HS-5 (cell line): ENCODE measurements at places on chromosomes 2 and 18.
A peak's percentile ranks its signal among the peaks of the same experiment; 100 is the strongest.

DNA sequence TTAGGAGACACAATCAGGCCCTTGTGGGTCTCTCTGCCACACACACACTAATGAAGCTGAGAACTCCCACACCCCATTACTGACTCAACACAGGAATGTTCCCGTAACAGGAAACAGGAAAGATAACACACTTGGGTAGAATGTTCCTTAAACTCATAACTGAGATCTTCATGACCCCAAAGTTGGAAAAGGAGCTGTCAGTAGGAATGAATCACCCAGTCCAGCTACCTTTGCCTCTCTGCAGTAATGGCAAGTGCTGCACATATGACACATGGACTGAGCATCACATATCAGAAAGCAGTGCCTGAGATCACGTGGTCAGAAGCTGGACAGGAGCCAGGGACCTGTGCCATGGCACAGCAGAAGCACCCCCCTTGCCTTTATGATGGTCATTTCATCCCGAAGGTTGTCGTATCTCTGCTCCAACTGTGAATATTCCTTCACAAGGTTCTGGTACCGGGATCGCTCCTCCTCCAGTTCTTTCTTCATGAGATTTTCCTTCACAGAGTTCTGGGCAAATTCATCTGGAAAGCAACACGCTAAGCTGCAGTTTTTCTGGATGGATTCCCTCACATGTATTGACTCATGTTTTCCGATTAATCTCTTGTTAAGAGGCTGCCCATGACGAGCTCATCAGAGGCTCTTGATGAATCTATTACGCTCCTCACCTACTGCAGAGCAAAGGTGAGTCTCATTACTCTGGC, 65.4 kb upstream of the ACAA2 start:
- peak; percentile 35 for DNase-seq

DNA sequence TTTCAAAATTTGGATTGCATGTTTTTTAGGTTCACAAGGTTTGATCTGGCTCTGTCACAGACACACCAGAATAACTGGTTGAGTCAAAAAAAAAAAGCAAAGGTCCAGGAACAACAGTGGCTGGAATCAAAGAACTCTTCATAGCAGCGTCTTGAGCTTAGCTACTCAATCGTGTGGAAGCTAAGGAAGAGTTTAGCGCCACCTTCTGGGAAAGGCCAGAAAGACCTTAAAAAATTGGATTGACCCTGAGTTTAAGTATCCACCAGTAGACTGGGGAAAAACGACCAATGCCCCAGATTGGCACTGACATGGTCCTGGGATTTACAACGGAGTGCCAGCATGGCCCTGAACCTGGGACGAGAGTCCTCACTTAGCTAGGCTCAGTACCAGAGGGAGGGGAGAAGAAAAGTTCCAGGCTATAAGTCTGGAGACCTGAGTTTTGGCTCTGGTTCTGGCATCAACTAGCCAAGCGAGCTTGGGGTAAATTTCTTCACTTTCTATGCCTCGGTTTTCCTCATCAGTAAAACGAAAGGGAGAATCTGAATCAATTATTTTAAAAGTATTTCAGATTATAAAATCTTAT, 71.1 kb upstream of the TFCP2L1 start:
- DNase-seq, result peak; percentile 22

DNA sequence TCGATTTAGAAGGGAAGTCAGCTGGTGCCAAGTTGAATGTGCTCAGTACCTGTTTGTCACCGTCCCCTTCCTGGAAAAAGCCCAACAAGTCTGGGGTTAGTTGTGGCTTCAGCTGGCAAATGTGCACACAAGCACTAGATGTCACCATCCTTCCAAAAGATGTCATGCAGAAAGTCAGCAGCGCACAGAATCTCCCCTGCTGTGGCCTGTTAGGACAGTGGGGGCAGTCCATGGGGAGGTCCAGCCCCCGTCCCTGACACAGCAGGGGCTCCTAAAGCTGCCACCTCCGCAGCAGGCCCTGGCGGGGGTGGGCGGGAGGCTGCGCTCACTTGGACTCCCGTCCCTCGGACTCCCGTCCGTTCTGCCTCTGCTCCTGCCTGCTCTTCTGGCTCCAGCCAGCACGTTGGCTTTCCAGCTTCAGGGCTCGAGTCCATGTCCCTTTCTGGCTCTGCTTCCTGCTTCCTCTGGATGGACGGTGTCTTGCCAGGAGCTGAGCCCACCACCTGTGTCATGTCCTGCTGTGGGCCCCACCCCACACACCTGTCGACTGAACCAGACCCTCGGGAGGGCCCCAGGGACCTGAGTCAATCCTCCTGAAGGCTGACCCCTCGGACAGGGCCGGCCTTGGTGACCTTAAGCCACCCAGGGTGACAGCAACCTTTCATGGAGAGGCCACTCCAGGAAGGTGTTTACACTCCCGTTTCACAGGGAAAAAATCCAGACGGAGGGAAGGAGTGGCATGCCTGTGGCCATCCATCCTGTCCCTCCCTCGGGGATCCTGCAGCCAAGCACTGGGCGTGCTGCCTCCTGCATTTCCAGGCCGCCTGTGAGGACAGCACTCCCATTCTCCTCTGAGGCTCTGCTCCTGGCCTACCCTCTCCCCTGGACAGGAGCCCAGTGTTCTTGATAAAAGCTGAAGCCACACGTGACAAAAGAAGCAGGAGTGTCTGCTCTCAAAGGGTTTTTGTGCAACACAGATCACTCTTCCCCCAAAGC, 8.5 kb downstream of the RAB17 start:
- DNase-seq, result no peak

DNA sequence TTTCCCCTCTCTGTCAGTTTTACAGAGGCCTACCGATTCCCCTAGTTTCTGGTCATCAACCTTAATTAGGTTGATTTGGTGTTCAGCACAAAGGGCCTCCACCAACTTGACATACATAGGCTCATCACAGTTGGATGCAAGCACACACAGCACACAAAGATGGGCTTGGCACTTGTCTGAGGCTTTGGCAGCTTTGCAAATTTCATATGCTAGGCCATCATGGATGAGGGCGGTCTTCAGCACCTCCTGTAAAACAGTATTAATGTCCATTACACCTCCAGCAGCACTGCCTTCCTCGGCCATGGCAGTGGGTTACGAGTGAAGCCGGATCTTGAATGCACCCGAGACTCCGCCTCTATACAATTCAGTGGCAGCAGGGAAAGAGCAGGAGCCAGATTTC, 56.9 kb downstream of the REL start:
- DNase-seq, result no peak

- peak; percentile 0 for DNase-seq
These were observed 209.4 kb upstream of the CXCR4 start for GRCh38 chr2:136327162-136327852.

DNA sequence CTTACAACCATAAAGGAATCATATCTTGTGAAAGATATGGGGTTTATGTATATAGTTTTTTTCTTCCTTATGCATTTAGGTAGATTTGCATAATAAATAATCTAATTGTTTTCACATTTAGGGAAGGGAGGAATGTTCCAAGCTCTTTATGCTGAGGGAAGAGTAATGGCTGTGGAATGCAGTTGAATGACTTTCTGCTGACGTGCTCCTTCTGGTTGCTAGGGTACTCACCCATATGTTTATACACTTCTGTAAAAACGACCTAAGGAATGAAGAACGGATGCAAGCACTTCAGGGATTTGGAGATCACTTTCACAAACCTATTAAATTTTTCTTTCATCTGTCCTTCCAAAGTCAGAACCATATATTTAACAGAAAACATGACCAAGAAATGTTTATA, 29.2 kb upstream of the PPP4R1 start:
- DNase-seq, result peak; percentile 87

DNA sequence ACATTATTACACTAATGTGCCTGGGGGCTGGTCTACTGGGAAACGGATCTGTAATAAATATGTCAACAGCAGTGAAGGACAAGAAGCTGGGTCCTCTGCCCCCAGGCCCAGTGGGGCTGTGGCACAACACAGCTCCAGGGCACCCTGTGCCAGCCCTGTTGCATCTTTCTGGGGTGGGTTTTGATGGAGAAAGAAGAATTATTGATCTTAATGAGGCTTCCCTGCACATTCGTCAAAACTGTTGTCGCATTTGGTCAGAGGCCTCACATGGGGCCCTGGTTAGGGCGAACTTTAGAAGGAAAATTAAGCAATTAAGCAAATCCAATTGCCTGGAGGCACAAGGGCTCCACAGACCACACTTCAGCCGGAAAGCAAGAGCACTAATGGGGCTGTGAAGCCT, 30.0 kb upstream of the TWIST2 start:
- DNase-seq, result no peak

DNA sequence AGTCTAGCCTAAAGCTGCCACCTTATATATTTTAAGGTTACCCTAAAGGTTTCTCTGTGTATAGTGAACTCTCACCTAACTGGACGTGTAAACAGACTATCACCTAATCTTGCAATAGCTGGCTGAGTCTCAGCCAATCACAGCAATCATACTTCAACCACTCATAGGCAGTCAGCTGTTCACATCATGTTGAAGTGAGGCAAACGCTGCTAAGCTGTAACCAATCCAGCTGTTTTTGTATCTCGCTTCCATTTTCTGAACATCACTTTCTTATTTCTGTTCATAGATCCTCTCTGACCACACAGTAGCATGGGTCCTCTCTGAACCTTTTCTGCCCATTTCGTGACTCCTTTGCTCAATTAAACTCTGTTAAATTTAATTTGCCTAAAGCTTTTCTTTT, 468.2 kb upstream of the POU3F3 start:
- no peak for DNase-seq

- no peak for DNase-seq
These were observed 308.7 kb downstream of the LRATD1 start for GRCh38 chr2:14941151-14941631.

DNA sequence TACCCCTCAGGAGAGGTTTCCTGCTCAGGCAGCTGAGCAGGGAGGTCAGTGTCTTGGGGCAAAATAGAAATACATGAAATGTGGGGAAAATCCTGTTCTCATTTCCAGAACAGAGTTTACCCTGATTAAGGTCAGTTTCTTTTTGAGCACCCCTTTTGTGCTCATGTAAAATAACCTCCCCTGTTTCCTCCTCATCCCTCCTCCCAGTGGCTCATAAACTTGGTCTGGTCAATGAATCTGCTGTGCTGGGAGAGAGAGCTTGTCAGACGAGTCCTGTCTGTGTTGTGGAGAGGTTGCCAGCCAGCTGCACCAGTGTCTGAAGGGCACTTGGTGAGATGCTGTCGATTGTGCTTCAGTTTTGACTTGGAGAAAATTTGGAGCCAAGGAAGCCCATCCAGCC, 48.6 kb downstream of the NTSR2 start:
- DNase-seq, result no peak

GRCh38 chr18:51442012-51442411, 244.5 kb upstream of the MEX3C start:
- DNase-seq, result no peak

- no peak for DNase-seq
These were observed 318.7 kb upstream of the ID2 start for GRCh38 chr2:8363161-8363560.

- DNase-seq, result no peak
These were observed 103.2 kb downstream of the CTIF start for GRCh38 chr18:48641981-48642380.

- DNase-seq, result no peak
These were observed 6.7 kb upstream of the ATG16L1 start for GRCh38 chr2:233244818-233245217.

DNA sequence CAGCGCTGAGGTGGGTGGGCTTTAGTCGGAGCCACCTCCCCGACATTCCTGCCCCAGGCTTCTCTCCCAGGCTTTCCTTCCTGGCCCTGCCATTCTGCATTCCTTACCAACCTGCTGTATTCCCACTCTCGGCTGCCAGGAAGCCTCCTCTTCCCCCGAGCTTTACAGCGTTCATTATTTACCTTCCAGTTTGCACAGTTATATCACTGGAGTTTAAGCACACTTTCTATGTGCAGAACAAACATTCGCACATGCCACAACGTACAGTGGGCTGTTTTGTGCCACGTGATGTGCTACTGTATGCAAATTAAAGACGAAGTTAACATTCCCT, 246.3 kb downstream of the SOX11 start:
- DNase-seq, result no peak

DNA sequence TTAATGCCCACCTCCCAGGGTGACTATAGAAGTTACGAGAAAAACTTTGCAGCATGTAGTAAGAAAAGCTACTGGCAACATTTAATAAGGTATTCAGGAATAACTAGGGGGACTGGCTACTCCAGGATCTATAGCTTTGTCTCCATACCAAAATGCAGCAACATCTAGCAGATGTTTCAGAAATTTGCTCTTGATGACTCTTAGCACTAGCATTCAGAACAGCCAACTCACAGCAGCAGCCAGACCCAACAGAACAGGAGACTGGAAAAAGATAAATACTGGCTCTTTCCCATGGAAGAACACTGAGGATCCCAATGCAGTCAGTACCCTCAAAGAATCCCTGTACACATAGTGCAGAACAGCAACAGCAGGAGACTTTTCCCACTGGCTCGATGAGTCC, 105.0 kb downstream of the PRKRA start:
- DNase-seq, result no peak

- DNase-seq, result no peak
These were observed 3.8 kb downstream of the FN1 start for GRCh38 chr2:215431778-215432758.

GRCh38 chr2:127389778-127390435, 2.1 kb upstream of the MAP3K2 start:
- DNase-seq, result no peak
